ENCODE measurements at places on chromosomes 6 and 20.

DNA sequence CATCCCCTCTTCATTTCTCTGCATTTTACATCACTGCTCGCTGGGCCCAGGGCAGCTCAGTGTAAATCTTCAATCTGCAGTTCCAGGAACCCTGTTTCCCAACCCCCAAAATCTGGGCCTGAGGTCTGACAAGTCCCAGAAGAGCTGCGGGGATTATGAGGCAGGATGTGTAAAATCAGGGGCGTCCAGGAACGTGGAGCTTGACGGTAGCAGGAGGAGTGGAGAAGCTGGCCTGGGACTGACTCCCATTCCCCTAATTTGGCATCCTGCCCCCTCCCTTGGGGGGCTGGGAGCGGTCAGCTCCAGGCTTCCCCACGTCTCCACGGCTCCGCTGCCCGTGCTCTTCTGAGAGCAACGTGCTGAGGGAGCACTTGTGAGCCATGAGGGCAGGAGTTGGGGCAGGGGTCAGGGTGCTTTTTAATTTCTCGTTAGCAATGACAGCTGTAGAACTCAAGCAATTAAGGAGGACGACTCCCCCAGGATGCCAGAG lies 23.4 kb upstream of the VEGFA start:
- DNase-seq = peak; percentile 62

DNA sequence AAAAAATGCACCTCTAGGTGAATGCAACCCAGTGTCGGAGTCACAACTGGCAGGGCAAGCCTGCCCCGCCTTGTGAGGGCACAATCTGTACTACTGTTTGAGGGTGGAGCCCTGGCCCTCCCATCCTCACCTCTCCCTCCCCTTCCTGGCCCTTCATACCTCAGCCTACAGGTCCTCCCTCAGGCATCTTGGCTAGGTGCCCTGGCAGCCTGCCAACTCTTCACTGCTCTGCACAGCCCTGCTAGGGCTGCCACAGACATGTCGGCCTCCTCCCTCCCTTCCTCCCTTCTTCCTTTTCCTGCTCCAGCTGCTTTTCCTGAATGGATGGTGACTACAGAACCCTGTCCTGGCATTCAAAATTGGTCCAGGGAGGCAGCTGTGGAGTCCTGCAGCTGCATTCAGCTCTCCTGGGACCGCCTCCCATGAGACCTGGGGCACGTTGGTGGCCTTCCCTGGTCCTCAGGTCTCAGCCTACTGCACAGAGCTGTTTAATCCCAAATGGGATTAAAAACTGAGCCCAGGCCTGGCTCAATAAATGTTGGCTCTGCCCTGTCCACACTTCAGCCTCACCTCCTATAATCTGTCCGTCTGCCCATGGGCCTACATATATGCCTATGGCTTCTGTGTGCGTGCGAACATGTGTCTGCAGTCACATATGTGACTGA lies 52.7 kb downstream of the CDH22 start:
- DNase-seq = peak; percentile 16

DNA sequence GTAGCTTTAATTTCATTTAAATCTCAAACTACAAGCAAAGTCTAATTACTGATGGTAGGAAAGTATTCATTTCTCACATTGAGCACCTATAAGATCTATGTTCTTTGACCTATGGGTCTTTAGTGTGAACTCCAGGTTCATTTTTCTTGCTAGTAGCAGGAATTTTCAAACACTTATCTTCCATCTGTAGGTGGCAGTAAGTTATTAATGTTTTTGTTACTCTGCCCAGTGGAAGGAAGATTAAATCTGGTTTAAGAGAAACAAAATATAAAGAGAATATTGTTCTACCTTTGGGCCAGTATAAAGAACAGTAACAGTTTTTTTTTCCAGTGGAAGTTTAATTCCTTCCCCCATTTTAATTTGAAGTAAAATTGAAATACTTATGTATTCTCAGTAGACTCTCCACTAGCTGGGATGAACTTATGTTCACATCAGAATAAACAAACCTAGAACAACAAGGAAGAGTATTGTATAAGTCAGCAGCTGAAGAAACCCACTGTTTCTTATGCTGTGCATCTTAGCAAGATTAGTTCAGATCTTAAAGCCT lies 328.2 kb downstream of the PHF3 start:
- DNase-seq = no peak

- DNase-seq = no peak
These were observed 816.5 kb upstream of the GJE1 start for GRCh38 chr6:141316236-141316635.

DNA sequence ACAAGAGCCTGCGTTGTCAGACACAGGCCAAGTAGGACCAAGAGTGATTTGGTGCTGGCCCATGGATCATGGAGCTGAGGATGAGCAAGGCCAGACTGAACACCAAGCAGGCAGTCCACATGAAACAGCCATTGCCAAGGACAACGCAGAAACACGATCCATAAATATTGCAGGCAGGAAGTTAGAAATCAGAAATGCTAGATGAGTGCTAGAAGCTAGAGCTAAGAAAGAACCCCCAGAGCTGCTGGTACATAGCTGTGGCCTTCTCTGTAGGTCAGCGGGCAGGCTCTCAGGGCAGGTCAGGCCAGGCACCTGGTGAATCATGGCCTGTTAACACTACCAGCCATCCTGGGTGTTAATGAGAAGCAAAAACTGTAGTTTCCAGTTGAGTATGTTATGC lies 119.7 kb downstream of the ALDH8A1 start:
- DNase-seq = no peak

DNA sequence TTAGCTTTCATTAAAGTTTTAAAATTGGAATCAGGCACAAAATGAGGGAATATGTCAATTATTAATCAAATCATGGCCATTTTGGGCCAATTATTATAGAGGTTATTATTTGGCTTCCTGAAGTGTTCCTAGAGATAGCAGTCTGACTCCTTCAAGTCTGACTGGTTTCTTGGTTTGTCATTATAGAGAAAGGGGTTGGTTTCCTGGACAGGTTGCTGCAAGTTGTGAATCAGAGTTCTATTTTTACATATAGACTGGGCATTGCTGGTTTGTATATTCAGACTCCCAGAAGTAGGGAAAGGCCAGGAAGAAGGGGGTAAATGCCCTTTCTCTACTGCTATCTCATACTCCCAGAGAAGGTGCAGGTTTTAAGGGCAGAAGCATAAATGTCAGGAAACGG lies 121.4 kb upstream of the CEP162 start:
- no peak for DNase-seq

DNA sequence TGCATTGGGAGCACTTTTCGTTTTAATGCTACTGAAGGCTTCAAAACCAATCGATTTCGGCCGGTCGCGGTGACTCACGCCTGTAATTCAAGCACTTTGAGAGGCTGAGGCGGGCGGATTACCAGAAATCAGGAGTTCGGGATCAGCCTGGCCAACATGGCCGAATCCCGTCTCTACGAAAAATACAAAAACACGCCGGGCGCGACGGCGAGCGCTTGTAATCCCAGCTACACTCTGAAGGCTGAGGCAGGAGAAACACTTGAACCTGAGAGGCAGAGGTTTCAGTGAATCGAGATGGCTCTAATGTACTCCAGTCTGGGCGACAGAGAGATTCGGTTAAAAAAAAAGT lies 58.4 kb downstream of the TRIM38 start:
- peak; percentile 90 for DNase-seq

DNA sequence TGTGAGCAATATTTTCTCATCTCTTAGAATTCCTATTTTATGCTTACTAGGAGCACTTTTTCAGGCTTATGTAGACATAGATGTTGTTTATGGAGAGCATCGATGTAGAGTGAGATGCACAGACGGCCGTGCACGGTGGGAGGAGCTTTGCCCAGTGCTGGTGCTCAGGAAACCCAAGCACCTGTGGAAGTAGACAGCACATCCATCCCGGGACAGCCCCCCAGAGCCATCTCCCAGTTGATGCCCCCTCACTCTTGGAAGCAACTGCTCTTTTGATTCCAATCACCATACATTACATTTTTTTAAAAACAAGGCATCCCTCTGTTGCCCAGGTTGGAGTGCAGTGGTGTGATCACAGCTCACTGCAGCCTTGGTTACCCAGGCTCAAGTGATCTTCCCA lies 143.7 kb downstream of the SMOC2 start:
- no peak for DNase-seq

- no peak for DNase-seq
These were observed 19.0 kb downstream of the MCM8 start for GRCh38 chr20:5969348-5969935.

DNA sequence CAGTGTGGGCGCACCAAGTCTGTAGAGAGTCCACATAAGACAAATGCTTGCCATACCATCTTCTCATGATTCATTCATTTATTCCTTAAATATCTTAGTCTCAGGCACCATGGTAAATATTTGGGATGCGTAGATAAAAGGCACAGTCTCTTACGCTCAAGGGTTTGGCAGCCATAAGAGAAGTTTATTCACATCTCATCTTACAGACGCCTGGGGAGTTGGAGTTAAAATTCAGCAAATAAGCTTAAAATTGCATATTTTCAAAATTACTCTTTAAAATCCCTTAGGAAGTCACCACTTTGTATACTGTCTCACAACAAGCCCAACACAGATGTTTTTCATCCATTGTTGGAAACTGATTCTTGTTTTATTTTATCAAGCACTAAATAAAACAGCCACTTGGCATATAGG lies 363.3 kb downstream of the KIF16B start:
- no peak for DNase-seq

GRCh38 chr6:32195902-32196681 lies 3.6 kb upstream of the GPSM3 start:
- DNase-seq = peak; percentile 97

DNA sequence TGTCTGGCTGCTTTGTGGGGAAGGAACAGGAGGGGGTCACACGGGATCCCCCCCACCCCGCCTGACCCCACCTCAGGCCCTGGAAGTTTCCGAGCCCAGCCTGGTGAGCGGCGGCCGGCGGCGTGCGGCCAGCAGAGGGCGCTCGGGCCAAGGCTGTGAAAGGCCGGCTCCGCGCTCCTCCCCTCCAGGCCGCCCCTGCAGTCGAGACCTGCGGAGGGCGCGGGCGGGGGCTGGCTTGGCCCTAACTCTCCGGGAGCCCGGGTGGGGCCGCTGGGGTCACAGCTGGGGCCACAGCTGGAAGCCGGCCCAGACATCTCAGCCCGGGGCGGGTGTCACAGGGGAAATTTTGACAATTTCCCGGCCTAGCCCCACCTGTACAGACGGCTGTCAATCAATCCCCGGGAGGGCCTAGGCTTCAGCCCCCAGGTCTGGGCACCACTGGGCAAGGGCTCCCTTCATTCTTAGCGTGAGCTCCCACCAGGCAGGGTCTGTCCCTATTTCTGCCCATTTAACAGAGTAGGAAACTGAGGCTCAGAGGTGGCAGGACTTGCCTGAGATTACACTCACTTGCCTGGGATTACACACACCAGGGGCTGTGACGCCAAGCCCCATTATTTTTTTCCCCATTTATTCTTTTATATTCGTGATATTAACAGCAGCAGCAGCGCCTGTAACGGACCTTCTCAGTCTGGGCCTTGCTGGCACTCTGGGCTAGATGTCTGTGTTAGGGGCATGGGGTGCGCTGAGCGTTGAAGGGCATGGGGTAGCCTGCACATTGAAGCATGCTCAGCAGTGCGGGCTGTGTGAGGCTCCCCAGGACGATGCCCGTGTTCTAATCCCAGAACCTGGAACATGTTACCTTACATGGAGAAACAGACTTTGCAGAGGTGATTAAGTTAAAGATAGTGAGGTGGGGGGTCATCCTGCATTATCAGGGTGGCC lies 23.0 kb downstream of the ZBP1 start:
- DNase-seq = peak; percentile 69

DNA sequence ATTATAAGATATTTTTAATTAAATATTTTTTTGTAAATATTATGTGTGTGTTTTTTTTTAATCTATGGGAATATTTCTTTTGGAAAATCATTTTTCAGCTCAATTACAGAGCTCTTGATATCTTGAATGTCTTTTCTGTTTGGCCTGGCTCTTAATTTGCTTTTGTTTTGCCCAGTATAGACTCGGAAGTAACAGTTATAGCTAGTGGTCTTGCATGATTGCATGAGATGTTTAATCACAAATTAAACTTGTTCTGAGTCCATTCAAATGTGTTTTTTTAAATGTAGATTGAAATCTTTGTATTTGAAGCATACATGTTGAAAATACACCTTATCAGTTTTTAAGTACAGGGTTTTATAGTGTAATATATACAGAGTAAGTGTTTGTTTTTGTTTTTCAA lies 2.6 kb downstream of the ID4 start:
- no peak for DNase-seq

DNA sequence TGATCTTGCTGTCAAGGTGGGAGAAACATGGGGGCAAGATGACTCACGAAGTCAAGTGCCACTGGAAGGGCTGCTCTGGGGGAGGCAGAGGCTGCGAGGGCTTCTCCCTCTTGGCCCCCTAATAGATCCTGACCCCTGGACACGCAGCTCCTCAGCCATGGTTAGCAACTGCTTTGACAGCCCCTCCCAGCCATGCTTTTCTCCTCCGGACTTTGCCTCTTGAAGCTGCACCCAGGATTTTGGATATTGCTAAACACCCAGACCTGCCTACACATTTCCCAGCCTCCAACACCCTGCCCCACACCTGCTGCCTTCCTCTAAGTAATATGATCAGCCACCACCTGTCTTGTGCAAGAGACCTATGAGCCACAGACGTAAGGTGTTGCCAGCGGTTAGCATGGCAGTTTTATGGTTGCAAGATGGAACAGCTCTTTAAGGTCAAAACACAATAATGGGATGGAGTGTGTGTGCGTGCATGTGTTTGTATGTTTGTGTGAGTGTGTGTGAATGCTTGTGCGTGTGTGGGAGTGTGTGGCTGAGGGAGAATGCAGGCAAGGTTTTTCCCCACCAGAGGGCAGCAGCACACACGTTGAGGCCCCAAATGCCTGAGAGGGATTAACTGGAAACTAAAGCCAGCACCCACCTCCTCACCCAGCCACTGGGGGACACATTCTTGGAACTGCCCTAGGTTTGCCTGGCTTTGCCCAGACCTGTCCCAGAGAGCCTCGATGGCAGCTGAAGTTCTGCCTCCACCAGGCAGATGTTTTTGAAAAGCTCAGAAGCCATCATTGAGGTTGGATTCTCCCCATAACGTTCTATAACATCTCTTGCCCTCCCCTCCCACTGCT lies 2.5 kb downstream of the IP6K3 start:
- DNase-seq = peak; percentile 81

DNA sequence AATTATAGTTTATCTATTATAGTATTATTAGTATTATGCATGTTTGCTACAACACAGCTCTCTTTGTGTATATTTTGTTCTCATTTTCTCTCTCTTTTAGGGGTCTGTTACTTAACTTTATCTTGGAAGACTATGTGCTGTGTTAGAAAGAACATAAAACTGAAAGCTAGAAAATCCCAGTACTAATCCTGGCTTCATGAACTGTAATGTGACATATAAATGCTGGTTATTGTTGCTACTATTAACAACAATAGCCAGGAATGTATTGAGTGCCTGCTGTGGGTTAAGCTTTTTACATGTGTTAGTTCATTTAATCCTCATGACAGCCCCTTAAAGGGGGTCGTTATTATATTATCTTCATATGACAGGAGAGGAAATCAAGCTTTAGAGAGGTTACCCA lies 170.0 kb upstream of the DTNBP1 start:
- no peak for DNase-seq

All from right kidney (tissue), 9 donors.